GM12865 (cell line): ENCODE measurements at places on chromosomes 2 and 18.

DNA sequence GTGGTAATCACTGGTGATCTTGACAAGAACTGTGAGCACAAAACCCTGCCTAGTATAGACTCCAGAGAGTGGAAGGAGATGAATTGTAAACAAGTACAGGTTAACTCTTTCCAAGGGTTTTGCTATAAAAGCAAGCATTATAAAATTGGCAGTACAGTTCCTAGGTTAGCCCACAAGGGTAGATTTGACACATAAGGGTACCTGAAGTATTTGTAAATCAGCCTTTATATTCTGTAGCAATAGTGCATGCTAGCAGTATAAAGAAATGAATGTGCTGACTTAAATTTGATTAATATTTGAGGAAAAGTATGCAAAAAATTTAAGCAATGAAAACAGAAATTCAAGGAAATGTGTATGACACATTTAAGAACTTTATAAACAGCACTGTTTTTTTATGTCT is 42.4 kb downstream of the SP3 start:
- no peak for DNase-seq

GRCh38 chr2:238061315-238062202 is 758 bp downstream of the SCLY start:
- peak; percentile 55 for DNase-seq

DNA sequence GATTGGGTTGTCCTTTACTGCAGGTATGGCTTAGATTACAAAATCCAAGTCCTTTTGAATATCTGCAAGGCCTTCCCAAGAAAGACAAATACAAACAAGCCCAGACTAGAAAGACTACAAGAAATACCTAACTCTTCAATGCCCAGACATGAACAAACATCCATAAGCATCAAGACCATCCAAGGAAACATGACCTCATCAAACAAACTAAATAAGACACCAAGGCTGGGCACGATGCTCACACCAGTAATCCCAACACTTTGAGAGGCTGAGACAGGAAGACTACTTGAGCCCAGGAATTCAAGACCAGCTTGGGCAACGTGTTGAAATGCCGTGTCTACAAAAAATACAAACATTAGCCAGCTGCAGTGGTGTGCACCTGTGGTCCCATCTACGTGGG is 31.7 kb downstream of the MAP4K3 start:
- DNase-seq, result no peak

DNA sequence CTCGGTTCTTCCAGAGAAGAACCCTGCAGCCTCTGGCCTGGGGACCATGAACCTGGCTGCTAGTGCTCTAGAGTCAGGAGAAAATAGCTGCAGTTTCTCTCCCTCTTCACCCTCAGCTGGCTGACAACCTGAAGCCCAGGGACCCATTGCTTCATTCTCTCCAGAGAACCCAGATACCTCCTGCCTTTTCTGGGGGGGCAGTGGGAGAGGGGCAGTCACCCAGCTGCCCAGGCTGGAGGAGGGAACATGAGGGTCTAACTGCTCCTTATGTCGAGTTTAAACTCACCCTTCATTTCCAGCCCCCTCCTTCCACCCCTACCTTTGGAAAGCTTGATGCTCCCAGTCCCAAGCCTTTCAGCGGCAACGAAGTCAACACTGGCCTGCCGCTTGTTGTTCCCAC is 7.6 kb upstream of the ZFAND2B start:
- no peak for DNase-seq

GRCh38 chr18:56643381-56643780 is 5.0 kb upstream of the TXNL1 start:
- no peak for DNase-seq

- no peak for DNase-seq
Measured at GRCh38 chr18:35695384-35695783, 113.8 kb downstream of the GALNT1 start.

DNA sequence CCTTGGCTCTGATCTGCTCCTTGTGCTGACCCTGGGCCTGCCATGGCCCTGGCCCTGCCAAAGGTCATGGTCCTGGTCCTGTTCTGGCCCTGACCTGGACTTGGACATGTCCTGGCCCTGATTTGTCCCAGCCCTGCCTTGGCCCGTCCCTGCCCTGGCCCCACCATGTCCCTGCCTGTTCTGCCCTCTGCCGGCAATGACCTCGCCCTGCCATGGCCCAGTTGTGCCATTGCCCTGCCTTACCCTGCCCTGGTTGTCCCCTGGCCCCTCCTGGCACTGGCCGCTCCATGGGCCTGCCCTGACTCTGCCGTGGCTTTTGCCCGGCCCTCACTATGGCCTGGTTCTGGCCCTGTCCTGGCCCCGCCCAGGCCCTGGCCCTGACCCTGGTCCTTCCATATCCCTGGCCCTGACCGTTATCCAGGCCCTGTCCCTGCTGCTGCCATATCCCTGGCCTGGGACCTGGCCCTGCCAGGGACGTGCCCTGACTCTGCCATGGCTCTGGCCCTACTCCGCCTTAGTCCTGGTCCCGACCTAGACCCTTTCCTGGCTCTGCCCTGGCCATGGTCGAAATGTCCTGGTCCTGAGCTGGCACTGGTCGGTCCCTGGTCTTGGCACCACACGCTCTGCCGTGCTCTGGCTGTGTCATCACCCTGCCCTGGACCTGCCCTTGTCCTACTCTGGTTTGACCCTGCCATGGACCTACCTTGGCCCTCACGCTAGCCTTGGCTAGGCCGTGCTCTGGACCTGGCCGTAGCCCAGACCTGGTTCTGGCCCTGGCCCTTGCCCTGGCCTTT is 6.8 kb upstream of the ANKRD62 start:
- DNase-seq, result no peak

DNA sequence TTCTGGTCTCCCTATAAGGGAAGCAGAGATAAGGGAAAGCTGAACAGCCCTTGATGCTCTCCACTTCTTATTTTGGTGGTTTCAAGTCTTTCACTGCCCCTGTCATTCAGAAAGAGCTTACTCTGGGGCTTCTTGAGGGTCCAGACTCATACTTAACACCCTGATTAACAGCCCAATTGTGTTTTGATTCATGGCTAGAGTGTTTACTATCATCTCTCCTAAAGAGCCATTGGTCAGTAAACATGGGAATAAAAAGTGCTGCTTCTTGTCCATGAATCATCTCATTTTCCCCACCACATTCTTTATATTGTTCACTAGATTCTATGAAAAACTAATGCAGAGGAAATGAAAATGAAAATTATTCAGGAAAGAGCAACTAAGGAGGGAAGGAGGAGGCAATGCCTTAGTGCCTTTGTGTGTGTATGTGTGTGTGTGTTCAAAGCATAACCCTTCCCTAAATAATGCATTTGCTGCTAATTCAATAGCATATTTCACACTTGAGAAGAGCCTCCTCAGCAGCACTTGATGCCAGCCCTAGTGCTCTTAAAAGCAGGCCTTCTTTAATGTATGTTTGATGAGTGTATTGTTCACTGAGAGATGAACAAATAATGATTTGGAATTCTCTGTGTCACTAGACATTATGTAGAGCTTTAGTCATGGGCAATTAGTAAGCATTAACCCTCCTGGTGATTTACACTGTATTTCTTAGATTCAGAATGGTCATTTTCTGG is 63.5 kb downstream of the DCC start:
- no peak for DNase-seq

- peak; percentile 41 for DNase-seq
Measured at GRCh38 chr18:36661999-36662398, 166.8 kb downstream of the TPGS2 start.

GRCh38 chr2:64853894-64854293 is 135.3 kb upstream of the SLC1A4 start:
- DNase-seq, result no peak

DNA sequence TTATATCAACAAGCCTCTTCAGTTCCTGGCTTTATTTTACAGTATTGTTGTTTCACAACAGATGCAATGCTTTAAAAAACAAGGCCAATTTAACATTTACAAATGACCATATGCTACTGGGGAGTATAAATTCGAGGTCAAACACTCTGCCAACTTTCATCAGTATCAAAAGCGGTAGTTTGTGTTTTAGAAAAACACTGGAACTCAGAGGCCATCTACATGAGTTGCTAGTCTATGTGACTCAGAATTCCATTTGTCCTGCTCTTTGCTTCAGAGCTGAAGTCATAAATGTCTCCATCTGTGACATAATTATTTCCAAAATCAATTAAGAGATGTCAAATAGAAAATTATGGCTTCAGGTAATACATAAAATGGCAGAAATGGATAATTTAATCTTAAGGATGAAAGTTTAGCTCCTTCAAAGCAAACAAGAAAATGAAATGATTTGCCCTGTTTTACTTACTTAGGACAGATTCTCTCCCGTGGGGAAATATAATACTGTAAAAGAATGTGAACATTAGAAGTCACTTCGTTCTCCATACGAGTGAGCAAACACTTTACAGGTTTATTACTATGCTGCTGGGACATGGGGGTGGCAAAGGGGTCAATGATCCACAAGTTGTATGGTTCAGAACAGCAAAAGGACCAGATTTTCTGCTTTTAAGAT is 3.7 kb downstream of the MEX3C start:
- DNase-seq, result no peak

DNA sequence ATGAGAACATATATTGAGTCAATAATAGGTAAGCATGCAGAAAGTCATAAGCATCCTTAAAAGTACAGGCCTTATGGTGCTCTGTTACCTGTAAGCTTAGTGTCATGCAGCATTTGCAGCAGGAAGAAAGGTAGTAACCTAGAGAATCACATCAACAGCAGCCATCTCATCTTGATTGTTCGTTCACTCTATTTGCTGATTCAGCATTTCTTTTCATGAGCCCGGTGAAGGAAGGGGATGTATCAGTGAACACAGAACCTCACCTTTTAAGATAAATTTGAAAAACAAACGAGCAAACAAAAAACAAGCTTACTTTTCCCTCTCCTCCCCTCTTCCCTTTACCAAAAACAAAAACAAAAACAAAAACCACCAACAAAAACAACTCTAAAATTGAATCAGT is 89.9 kb downstream of the MIB1 start:
- DNase-seq, result no peak

- no peak for DNase-seq
Measured at GRCh38 chr2:186903216-186903615, 54.2 kb upstream of the ZSWIM2 start.

DNA sequence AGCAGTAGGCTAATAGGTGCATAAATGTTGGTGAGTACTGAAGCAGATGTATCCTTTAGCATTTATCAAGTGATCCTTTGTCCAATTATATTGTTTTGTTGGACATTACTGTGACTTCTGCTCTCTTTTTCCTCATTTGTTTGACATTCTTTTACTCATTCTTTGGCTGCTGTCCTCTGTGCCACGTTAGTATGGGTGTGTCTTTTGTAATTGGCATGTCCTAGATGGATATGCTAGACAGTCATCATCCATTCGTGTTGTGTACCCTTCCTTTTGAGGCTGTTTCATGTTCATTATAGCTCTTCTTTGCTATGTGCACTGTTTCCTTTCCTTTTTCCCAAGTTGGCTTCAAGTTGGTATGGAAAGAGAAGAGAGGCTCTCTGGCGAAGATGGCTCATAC is 284.7 kb downstream of the CYP26B1 start:
- no peak for DNase-seq

GRCh38 chr2:203501873-203502272 is 33.2 kb downstream of the RAPH1 start:
- DNase-seq, result no peak

DNA sequence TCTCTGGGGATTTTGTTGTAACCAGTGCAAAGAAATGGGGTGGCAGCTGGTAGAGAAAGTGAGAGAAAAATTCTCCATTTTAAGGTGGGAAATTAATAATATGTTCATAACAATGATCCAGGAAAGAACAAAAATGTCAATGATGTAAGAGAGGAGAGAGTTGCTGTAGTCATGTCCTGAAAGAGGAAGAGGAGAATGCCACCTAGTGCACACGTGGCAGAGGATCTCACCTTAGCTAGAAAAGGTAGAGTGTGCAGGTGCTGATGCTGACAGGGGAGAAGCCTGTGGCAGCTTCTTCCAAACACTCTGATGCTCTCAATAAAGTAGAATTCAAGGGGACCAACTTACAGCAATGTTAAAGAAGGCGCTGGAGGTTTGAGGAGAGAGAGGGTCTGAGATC is 282.9 kb upstream of the PKDCC start:
- no peak for DNase-seq

GRCh38 chr18:36015629-36016028 is 43.1 kb downstream of the RMP24 start:
- peak; percentile 74 for DNase-seq

- DNase-seq, result no peak
Measured at GRCh38 chr2:73112026-73112912, 479 bp downstream of the RAB11FIP5 start.

- DNase-seq, result no peak
Measured at GRCh38 chr2:174656035-174656434, 58.4 kb upstream of the WIPF1 start.

DNA sequence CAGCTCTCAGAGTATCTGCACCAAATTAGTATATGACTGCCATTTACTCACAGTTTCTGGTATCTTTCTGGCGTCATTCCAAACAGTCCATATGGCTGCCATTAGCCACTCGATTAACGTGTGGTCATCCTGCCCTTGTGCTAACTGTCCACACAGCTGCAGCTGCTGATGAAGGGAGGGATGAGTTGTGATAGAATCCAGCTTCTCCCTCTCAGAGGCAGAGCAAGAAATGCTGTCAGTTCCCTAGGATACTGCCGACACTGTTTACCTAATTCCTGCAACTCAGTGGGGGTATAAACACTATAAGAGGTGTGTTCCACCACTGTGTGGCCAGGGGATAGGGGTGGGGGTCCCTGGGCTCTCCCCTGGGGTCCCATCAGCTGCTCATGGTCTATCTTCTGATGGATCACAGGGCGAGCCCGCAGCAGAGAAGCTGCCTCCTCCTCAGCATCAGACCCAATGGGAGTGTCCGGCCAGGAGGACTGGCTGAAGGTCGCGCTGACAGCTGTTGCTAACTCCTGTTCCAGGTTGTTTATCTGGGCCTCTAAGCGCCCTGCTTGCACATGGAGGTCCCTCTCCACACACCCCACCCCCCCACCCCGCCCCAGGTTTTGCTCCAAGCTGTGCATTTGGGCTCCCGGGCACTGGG is 17.3 kb upstream of the KLHL23 start:
- DNase-seq, result no peak

DNA sequence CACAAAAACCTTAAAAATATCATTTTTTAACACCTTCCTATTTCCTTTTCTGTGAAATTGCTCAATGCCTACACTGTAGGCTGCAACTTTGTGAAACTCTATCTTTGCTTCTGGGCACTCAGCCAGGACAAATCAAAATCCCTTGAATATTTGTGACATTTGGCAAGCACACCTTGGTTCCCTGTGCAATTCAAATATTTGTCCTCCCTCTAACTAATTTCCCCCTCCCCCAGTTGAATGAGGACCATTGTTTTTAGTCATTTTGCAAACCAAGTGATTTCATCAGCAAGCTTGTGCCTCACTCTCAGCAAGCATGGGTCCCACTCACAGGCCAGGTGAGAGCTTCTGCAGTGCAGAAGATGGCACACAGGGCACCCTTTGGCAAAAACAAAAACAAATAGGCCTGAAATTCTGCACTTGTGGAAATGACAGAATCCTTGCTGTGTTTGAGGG is 541.5 kb downstream of the CNTNAP5 start:
- no peak for DNase-seq

GRCh38 chr18:48297139-48297538 is 112.0 kb downstream of the ZBTB7C start:
- no peak for DNase-seq

DNA sequence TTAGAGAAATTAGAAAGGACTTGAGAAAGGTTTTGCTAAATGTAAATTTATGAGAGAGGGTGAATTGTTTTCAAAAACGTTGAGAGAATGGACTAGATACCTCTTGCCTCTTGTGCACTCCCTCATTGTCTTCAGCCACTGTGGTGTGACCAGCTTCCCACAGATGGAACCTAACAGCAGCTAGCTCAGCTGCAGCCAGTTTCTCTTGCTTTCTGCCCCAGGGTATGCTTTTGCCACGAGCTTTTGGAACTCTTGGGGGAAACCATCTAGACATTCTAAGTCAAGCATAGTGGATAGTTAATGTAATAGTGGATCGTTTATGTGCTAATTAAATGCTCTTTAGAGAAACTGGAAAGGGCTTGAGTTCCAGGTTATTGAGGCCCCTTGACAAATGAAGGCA is 288.2 kb downstream of the CTNNA2 start:
- no peak for DNase-seq
